Sigmoid colon (tissue), 7 donors: ENCODE measurements at places on chromosomes 4 and X. TPM values are rescaled to one million over a fixed set of nuclear protein-coding genes. Genes with fewer than 3 reads are reported as not detected.

MAGEA1 gene
- total RNA-seq = not detected

DNA sequence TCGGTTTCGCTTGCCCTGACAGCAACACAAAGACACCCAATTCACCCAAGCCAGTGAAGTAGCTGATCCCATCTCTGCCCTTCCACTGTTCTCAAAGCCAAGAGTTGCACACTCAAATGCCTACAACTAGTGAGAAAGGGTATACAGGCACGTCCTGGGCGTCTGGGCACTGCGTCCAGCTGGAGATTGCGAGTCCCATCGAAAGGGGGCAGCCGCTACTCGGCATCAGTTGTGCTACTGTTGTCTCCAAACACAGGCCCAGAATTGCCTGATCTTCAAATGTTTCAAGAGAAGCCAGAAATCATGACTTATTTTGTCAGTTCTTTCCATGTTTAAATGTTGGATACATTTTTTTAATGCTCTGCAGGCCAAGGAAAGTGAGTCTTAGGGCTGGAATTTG, 487.8 kb downstream of the BCOR start:
- H3K27me3 ChIP-seq = no peaks in the 10 kb centered on the region
- DNase-seq = no peak
- H3K27ac ChIP-seq = no peak overlapping the region
- no peak overlapping the region for H3K4me3 ChIP-seq

- no peak overlapping the region for H3K27ac ChIP-seq
- H3K4me3 ChIP-seq = no peak overlapping the region
- no peaks in the 10 kb centered on the region for H3K27me3 ChIP-seq
- H3K4me1 ChIP-seq = no peaks in the 10 kb centered on the region
Observed at GRCh38 chr4:127118681-127119080, 514.1 kb upstream of the INTU start.

LPAR4 gene
- not detected for total RNA-seq

DNA sequence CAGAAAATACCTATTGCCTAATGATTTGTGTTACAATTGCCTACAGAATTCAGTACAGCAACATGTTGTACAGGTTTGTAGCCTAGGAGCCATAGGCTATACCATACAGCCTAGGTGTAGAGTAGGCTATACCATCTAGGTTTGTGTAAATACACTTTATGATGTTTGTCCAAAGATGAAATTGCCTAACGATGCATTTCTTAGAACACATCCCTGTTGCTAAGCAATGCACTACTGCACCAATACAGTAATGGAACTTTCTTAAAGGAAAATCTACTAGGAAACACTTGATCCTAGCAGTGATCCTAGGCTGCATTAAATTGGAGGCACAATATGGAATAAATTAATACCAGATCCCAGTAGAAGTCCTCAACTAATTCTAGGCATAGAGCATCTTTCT, 18.3 kb downstream of the NOA1 start:
- H3K27ac ChIP-seq = no peak overlapping the region
- no peak overlapping the region for H3K4me3 ChIP-seq
- H3K36me3 ChIP-seq = peaks cover 33% of the 10 kb centered on the region
- peaks cover 13% of the 10 kb centered on the region for H3K4me1 ChIP-seq

DNA sequence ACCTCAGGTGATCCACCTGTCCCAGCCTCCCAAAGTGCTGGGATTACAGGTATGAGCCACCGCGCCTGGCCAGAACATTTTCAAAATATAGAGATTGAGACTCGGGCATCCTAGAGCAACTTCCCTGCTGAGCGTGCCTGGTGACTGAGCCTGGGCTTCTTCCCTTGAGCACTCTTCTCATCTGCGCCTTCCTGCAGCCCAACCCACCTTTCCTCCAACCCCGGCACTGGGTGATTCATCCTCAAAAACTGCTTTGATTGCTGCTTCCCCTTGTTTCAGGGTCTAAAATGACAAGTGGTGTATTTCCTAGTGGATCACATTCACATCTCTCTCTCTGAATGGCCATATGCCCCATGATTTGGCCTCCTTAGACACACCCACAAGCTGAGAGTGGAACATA, 37.8 kb downstream of the PHKA2 start:
- no peaks in the 10 kb centered on the region for H3K27me3 ChIP-seq
- no peaks in the 10 kb centered on the region for H3K4me1 ChIP-seq
- no peak for DNase-seq
- H3K36me3 ChIP-seq = no peaks in the 10 kb centered on the region

C1QTNF7 gene
- 21.4 TPM for total RNA-seq

ARL13A gene
- total RNA-seq = not detected

DNA sequence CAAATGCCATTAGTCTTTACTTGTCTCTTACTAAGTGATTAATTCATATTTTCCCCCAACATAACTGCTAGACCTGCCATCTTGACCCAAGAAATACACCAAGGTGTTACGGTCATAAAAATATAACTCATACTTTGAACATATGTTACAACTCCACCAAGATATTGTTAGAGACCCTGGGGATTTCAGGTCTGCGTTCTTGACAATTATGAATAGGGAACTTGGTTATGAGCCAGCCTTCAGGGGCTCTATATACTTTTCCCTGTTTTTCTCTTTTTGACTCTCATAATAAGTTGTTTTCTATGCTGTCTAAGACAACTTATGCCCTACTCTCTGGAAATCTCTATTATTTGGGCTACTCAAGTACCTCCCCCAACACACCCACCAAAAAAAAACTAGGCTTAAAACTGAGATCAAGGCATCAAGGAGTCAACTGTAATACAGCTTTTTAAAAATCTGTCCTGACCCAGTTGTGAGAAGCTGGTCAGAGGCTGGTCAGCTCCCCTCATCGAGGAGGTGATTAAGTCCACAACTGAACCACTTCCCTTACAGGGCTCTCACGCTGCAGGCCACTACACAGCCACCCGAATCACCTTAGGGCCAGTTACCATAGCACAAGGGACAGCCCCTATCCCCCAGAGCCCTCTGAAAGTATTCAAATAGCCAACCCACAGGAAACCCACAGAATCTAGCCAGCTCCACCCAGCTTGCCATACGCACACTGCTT, 10.5 kb upstream of the TLR3 start:
- no peaks in the 10 kb centered on the region for H3K27me3 ChIP-seq
- no peak for DNase-seq
- H3K4me1 ChIP-seq = no peaks in the 10 kb centered on the region
- no peaks in the 10 kb centered on the region for H3K36me3 ChIP-seq
- no peak overlapping the region for H3K4me3 ChIP-seq

IL3RA gene
- 6.8 TPM for total RNA-seq

GRCh38 chr4:73704314-73705055, 35.9 kb upstream of the CXCL8 start:
- peak; percentile 87 for DNase-seq
- H3K27me3 ChIP-seq = no peaks in the 10 kb centered on the region
- H3K27ac ChIP-seq = peak overlapping the region; percentile 68
- no peaks in the 10 kb centered on the region for H3K36me3 ChIP-seq

DNA sequence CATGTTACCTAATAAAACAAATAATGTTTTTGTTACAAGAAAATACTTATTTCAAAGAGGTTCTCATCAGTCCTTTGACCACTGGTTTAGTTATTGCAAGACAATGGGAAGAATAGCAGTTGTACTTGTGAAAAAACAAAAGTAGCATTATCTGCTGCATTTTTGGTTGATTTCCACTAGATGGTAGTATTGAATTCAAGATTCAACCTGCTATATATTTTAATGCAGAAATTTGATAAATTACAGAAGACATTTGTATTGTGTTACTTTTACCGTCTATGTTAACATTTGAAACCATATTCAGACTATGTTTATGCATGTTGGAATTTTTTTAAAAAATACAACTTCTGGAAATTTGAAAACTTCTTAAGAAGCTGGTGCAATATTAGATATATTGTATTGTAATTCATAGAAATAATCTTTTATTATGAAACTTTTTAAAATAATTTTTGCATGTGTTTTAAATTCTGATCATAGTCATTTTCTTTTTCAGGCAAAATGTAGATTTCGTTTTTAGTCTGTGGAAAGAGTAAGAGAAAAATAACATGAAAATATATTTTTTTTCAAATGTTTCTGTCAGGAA, 56.4 kb downstream of the SPCS3 start:
- no peaks in the 10 kb centered on the region for H3K36me3 ChIP-seq
- no peaks in the 10 kb centered on the region for H3K4me1 ChIP-seq
- no peak overlapping the region for H3K27ac ChIP-seq
- H3K27me3 ChIP-seq = no peaks in the 10 kb centered on the region

GAGE12E gene
- not detected for total RNA-seq

SPANXN3 gene
- total RNA-seq = not detected

- H3K36me3 ChIP-seq = no peaks in the 10 kb centered on the region
- H3K27me3 ChIP-seq = no peaks in the 10 kb centered on the region
- no peak overlapping the region for H3K4me3 ChIP-seq
- no peak for DNase-seq
Observed at GRCh38 chr4:166600264-166600663, 634.0 kb downstream of the SPOCK3 start.

DNA sequence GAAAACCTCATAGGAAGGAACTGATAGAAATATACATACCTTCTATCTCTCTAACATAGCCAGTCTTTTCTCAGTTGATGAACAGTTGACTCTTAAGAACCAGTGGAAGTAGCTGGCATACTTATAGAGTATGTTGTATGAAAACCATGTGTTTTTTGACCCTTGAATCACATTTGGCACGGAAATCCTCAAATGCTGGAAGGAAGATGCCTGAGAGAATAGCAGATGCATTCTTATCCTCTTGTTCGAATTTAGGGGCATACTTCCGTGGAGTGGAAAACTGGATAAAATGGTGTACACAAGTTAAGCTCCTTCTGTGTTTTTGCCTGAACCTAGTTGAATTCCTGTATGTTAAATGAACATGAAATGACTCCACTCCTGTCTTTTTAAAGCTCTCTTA, 145.5 kb downstream of the PCDH7 start:
- H3K27ac ChIP-seq = peak overlapping the region; percentile 78
- no peak for DNase-seq
- H3K4me1 ChIP-seq = peaks cover 75% of the 10 kb centered on the region

DNA sequence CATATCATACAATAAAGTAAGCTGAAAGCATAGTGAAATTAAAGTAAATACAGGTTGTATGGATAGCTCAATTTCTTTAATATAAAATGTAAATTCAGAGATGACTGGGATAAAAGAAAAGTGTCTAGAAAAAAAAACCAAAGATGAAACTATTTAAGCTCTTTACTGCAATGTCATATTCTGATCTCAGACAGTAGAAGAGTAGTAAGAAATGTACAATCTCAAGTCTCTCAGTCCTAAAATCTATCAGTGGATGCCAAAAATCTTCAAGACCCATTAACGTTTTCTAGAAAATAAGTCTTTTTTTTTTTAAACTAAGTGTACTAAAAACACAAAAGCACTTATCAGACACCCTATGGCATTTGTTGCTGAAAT, 13.8 kb downstream of the MGARP start:
- no peaks in the 10 kb centered on the region for H3K27me3 ChIP-seq
- peak overlapping the region; percentile 76 for H3K27ac ChIP-seq
- no peaks in the 10 kb centered on the region for H3K36me3 ChIP-seq
- no peaks in the 10 kb centered on the region for H3K4me1 ChIP-seq

PTCHD1 gene
- 31.6 TPM for total RNA-seq

DNA sequence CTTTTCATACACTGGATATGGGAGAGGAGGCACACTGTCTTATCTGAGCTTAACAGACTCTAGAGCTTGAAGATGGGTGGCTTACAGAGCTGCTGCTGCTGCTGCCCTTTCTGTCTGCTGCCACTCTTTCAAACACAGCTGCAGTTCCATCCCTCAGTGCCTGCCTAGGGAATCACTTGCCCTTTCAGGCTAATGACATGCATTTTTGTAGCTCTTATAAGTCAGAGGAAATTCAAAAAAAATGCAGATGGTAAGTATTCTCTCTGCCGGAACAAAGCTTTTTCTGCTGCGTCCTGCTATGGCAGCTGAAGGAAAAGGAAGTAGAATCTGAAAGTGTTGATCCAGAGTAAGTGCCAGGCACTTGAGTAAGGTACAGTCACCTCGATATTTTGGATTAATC, 460.4 kb upstream of the DIAPH2 start:
- no peaks in the 10 kb centered on the region for H3K27me3 ChIP-seq
- no peaks in the 10 kb centered on the region for H3K4me1 ChIP-seq
- DNase-seq = no peak
- H3K36me3 ChIP-seq = no peaks in the 10 kb centered on the region

DNA sequence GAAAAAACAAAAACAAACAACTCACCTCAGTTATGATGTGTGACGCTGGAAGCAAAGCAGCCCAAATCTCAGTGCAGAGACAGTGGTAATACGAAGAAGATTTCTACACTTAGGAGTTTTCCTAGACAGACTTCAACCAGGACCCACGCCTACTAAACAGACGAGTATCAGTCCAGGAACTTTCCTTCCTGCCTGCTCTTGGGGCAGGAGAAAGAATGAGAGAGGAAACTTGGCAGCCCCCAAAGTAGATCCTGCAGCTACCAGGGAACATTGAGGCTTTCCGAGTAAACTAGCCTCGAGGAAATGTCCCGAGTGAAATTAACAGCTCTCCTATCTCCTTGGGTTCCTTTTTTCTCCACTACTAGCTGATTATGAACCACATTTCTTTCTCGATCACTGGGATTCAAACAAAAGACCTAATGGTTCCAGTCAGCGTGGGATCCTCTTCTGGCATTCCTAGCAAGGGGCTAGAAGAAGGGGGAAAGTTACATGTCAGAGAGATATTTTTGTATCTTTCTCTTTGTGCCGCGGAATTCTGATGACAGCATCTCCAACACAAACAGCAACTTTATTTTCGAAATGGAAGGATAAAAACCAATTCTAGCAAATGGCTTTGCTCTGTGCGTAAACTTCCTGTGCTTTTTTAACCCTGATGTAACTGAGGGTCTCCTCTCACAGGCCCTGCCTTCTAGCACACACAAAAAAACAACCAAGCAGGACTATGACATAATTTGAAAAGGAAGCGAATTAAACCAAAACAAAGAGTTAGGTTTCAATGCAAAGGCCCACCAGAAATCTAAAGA, 53.2 kb downstream of the PPM1K start:
- H3K4me1 ChIP-seq = peaks cover 13% of the 10 kb centered on the region
- peak overlapping the region; percentile 56 for H3K27ac ChIP-seq
- no peak for DNase-seq
- peak overlapping the region; percentile 36 for H3K4me3 ChIP-seq
- no peaks in the 10 kb centered on the region for H3K36me3 ChIP-seq
- H3K27me3 ChIP-seq = no peaks in the 10 kb centered on the region

- no peak overlapping the region for H3K4me3 ChIP-seq
- no peak overlapping the region for H3K27ac ChIP-seq
- H3K4me1 ChIP-seq = no peaks in the 10 kb centered on the region
- H3K36me3 ChIP-seq = no peaks in the 10 kb centered on the region
Observed at GRCh38 chr4:185011408-185011807, 6.9 kb upstream of the HELT start.

GRCh38 chrX:75038925-75039324, 113.7 kb upstream of the NEXMIF start:
- no peak overlapping the region for H3K27ac ChIP-seq
- H3K27me3 ChIP-seq = no peaks in the 10 kb centered on the region
- no peaks in the 10 kb centered on the region for H3K4me1 ChIP-seq
- H3K4me3 ChIP-seq = no peak overlapping the region

GRCh38 chr4:150942539-150942938, 72.5 kb downstream of the LRBA start:
- no peaks in the 10 kb centered on the region for H3K4me1 ChIP-seq
- no peaks in the 10 kb centered on the region for H3K27me3 ChIP-seq
- H3K27ac ChIP-seq = no peak overlapping the region
- DNase-seq = no peak
